ENCODE measurements at places on chromosomes 11 and 22.

DNA sequence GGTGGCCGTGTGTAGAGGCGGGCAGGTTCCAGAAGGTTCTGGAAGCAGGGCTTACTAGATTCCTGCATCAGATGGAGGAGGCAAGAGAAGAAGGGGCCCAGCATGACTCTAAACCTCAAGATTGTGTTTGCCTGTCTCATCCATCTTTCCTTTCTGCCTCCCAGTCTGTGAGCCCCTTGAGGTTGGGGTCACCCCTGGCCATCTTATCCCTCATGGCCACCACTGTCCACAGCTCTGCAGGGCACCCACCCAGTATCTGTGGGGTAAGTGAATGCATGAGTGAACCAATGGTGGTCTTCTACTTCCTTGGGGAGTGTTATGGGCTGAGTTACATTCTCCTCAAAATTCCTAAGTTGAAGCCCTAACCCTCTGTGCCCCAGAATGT, 79.3 kb downstream of the MYEOV start:
- H3K4me3 ChIP-seq = no peak overlapping the region
- no peak overlapping the region for H3K27ac ChIP-seq
- no peaks in the 10 kb centered on the region for H3K36me3 ChIP-seq
- H3K27me3 ChIP-seq = no peaks in the 10 kb centered on the region

DNA sequence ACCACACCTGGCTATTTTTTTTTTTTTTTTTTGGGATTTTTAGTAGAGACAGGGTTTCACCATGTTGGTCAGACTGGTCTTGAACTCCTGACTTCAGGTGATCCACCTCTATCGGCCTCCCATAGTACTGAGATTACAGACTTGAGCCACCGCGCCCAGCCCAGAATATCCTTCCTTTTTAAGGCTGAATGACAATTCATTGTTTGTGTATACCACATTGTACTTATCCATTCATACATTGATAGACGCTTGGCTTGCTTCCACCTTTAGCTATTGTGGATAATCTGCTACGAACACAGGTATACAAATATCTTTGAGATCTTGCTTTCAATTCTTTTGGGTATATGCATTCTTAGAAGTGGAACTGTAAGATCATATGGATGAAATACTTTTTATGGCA, 10.8 kb upstream of the RASSF10 start:
- H3K4me3 ChIP-seq = no peak overlapping the region
- no peak for DNase-seq
- no peaks in the 10 kb centered on the region for H3K36me3 ChIP-seq

GRCh38 chr11:119754199-119754598, 25.2 kb upstream of the NECTIN1 start:
- H3K4me1 ChIP-seq = no peaks in the 10 kb centered on the region
- H3K27ac ChIP-seq = no peak overlapping the region
- no peak for DNase-seq
- no peak overlapping the region for H3K4me3 ChIP-seq

DNA sequence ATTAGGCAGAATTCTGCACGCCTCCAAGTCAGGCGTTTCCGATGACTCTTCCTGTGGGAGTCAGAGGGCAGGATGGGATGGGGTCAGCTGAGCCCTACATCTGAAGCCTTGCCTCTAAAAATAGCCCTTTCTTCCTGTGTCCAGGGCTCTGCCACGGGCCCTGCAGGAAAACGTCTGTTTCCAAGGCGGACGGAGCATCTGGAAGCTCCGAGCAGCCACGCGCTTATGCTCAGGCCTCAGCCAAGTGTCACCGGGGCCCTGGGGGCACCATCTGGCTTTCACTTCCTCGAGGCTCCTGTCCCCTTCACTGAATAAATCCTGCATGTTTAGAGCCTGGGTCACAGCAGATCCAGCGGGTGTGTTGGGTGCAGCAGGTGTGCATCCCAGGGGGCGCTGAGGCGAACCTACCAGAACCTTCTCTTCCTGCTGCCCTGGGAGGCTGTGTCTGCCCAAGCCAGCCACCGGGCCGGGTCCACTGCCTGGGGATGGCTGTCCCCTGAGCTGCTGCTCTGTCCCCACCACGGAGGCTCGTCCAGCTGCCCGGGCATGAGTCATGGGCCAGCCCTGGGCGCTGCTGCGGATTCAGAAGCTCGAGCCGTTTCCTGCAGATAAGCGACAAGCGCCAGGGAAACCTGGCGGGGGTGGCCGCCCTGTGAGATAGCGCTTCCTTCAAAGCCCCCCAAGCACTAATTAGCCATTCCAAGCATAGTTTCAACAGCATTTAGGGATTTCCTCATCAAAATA, 32.0 kb upstream of the LINC01488 start:
- no peak for DNase-seq
- no peaks in the 10 kb centered on the region for H3K36me3 ChIP-seq
- H3K27ac ChIP-seq = peak overlapping the region; percentile 81
- H3K4me3 ChIP-seq = no peak overlapping the region
- H3K27me3 ChIP-seq = no peaks in the 10 kb centered on the region

GRCh38 chr11:100895449-100895848, 208.4 kb downstream of the ARHGAP42 start:
- H3K27me3 ChIP-seq = no peaks in the 10 kb centered on the region
- H3K4me1 ChIP-seq = no peaks in the 10 kb centered on the region
- H3K27ac ChIP-seq = no peak overlapping the region
- H3K4me3 ChIP-seq = no peak overlapping the region

GRCh38 chr11:8754241-8754640, 71.6 kb downstream of the RPL27A start:
- H3K4me1 ChIP-seq = peaks cover 7% of the 10 kb centered on the region
- no peaks in the 10 kb centered on the region for H3K27me3 ChIP-seq
- no peak overlapping the region for H3K27ac ChIP-seq
- H3K4me3 ChIP-seq = no peak overlapping the region
- DNase-seq = no peak
- H3K36me3 ChIP-seq = peaks cover 60% of the 10 kb centered on the region

DNA sequence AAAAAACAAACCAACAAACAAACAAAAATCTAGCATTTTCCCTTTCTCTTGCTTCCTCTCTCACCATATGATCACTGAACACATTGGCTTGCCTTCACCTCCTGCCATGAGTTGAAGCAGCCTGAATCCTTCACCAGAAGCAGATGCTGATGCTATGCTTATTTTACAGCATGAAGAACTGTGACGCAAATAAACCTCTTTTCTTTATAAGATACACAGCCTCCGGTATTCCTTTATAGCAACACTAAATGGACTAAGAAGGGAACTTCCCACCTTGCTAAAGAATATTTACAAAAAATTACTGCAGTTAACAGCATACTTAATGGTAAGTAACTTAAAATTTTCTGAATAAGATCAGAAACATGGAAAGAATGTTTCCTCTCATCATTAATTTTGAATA, 27.7 kb upstream of the TEAD1 start:
- DNase-seq = no peak
- H3K4me1 ChIP-seq = no peaks in the 10 kb centered on the region
- H3K27ac ChIP-seq = no peak overlapping the region
- no peak overlapping the region for H3K4me3 ChIP-seq

DNA sequence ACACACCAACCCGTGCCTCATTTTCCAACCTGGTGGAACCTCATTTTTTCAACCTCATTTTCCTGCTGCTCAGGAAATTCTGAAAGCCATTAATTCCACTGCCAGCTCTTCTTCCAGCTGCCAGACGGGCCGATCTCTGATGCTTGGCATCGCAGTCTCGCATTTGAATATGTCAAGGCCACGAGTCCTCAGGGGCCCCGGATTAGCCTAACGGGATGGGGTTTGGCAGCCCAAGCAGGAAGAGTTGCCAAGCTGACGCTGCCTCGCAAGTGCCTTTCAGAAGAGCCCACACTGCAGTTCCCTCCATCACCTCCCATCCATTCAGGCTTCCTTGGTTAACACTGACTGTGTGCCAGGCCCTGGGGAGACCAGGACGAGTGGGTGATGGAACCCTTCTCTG, 8.7 kb downstream of the RASD2 start:
- no peaks in the 10 kb centered on the region for H3K36me3 ChIP-seq
- no peak overlapping the region for H3K4me3 ChIP-seq
- no peak for DNase-seq
- peaks cover 15% of the 10 kb centered on the region for H3K27me3 ChIP-seq
- H3K4me1 ChIP-seq = no peaks in the 10 kb centered on the region

Data from endodermal cell (in vitro differentiated cells).